Esophagus muscularis mucosa (tissue), 4 donors: ENCODE measurements at places on chromosomes 1 and 21. TPM values are rescaled to one million over a fixed set of nuclear protein-coding genes. Genes with fewer than 3 reads are reported as not detected.
A peak's percentile ranks its signal among the peaks of the same experiment; 100 is the strongest.

The LINGO4 gene
- not detected for total RNA-seq

- no peaks in the 10 kb centered on the region for H3K36me3 ChIP-seq
- no peaks in the 10 kb centered on the region for H3K27me3 ChIP-seq
- peaks cover 21% of the 10 kb centered on the region for H3K4me1 ChIP-seq
These were observed 63.6 kb upstream of the ERRFI1 start for GRCh38 chr1:8089535-8090228.

The TMPRSS2 gene
- total RNA-seq = 0.42 TPM

- no peak overlapping the region for H3K27ac ChIP-seq
- H3K4me1 ChIP-seq = peaks cover 12% of the 10 kb centered on the region
- no peak overlapping the region for H3K4me3 ChIP-seq
- H3K27me3 ChIP-seq = no peaks in the 10 kb centered on the region
- H3K36me3 ChIP-seq = no peaks in the 10 kb centered on the region
These were observed 10.3 kb upstream of the HMGCS2 start for GRCh38 chr1:119778886-119779560.

DNA sequence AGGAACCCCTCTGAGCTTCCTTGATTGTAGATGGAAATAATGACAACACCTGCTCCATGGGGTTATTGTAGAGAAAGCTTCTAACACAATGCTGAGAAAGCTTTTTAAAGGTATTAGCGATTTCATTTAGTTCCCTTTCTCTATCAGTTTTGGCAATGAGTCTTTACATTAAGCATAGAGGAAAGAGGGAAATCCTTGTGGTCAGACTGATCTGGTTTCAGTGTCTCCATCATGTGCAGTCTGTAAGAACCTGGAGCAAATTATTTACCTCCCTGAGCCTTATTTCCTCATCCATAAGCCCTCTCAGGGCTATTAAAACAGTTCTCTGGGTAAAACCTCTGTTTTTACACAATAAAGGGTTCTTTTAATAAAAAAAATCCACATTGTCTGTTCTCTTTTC lies 87.5 kb downstream of the FGGY start:
- H3K36me3 ChIP-seq = peaks cover 4% of the 10 kb centered on the region
- no peak overlapping the region for H3K4me3 ChIP-seq
- H3K27me3 ChIP-seq = no peaks in the 10 kb centered on the region
- H3K4me1 ChIP-seq = no peaks in the 10 kb centered on the region
- no peak for DNase-seq

- no peaks in the 10 kb centered on the region for H3K27me3 ChIP-seq
- no peaks in the 10 kb centered on the region for H3K4me1 ChIP-seq
- H3K27ac ChIP-seq = no peak overlapping the region
- no peak for DNase-seq
- no peak overlapping the region for H3K4me3 ChIP-seq
- no peaks in the 10 kb centered on the region for H3K36me3 ChIP-seq
These were observed 48.9 kb downstream of the C4BPA start for GRCh38 chr1:207152792-207153468.

- DNase-seq = no peak
- H3K36me3 ChIP-seq = no peaks in the 10 kb centered on the region
- H3K4me1 ChIP-seq = no peaks in the 10 kb centered on the region
These were observed 34.0 kb upstream of the BACE2 start for GRCh38 chr21:41133874-41134522.

The ANKRD45 gene
- total RNA-seq = not detected

The ADGRL4 gene
- 33.7 TPM for total RNA-seq

The EDEM3 gene
- total RNA-seq = 30.0 TPM

- DNase-seq = no peak
- H3K27me3 ChIP-seq = no peaks in the 10 kb centered on the region
- H3K36me3 ChIP-seq = peaks cover 22% of the 10 kb centered on the region
- H3K27ac ChIP-seq = peak overlapping the region; percentile 90
- peaks cover 81% of the 10 kb centered on the region for H3K4me1 ChIP-seq
These were observed 29.3 kb downstream of the SDC3 start for GRCh38 chr1:30879126-30879786.

DNA sequence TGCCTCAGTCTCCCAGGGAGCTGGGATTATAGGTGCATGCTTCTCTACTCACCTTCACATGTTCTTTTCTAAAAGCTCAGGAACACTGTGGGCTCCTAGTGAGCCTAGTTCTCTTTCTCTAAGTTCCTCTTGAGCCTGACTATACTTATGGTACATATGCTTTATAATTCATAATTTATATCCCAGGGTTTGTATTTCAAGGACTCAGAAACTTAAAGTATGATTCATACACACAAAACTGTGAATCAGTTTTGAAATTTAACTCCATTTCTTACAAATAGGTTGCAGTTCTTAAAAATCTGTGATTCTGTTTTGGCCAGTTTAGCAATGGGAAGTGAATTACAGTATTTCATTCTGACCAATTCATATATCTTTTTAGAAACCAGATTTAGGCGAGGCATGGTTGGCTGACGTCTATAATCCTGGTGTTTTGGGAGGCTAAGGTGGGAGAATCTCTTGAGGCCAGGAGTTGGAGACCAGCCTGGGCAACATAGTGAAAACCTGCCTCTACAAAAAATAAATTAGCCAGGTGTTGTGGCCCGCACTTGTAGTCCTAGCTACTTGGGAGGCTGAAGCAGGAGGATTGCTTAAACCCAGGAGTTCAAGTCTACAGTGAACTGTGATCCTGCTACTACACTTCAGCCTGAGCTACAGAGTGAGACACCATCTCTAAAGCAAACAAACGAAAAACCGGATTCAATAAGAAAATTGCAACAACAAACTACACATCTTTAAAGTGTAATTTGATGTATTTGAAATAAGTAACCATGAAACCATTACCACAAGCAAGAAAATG lies 15.6 kb downstream of the RASAL2 start:
- H3K27ac ChIP-seq = no peak overlapping the region
- no peaks in the 10 kb centered on the region for H3K27me3 ChIP-seq
- no peaks in the 10 kb centered on the region for H3K36me3 ChIP-seq
- no peak overlapping the region for H3K4me3 ChIP-seq

DNA sequence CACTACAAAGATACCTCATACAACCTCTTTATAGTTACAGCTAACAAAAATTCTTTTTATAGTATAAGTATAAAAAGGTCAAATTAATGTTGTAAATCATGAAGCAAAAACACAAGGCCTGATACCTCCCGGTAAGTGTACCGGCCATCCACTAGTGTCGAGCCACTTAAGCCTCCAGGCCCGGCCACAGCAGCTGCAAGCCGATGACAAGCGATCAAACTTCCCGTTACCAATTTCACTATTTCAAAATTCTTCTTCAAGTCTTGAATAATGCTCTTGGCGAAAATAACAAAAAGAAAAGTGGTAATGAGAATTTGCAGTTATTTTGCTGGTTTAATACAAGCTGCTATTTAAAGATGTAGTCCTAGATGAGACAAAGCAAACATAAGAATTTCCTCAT lies 67.6 kb downstream of the USP24 start:
- H3K27me3 ChIP-seq = no peaks in the 10 kb centered on the region
- H3K36me3 ChIP-seq = peaks cover 11% of the 10 kb centered on the region
- no peak overlapping the region for H3K4me3 ChIP-seq
- no peak for DNase-seq
- H3K4me1 ChIP-seq = peaks cover 9% of the 10 kb centered on the region

DNA sequence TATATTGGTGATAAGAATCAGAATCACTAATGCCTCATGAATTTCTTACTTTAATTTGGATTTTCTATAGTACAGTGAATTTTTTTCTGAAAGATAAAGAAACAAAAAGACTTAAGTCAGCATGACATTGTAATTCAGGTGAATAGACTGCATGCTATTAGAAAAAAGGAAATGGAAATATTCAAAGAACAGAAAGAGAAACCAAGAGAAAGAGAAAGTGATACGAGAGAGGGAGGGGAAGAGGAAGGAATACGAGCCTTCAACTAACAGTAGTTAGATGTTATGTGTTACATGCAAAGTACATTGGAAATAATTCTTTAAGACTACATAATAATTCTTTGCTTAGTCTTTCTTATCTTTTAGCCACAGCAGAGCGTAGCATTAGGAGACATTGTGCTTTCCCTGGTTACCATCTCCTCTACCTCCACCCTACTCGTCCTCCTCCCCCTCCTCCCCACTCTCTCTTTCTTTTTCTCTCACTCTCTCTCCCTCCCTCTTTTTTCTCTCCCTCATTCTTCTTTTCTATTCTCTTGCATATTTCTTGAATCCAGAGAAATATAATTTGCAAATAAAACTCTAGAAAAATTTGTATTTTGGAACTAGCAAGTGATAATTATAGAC lies 46.4 kb upstream of the ADGRL4 start:
- H3K4me3 ChIP-seq = peak overlapping the region; percentile 50
- H3K27ac ChIP-seq = no peak overlapping the region
- no peak for DNase-seq
- no peaks in the 10 kb centered on the region for H3K27me3 ChIP-seq
- H3K4me1 ChIP-seq = no peaks in the 10 kb centered on the region

The OR2L2 gene
- total RNA-seq = not detected

DNA sequence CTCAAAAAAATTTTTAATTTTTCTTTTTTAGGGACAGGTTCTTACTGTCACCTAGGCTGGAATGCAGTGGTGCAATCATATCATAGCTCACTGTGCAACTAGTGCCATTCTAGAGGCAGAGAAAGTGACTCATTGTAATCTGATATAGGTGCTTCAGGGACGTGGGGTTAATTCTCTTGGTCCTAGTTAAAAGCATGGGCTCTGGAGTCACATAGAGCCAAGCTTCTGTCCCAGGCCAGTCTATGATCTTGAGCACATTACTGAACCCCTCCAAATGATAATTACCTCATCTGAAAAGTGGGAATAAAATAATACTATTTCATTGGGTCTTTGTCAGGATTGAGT lies 1.1 kb upstream of the ADIPOR1 start:
- peaks cover 41% of the 10 kb centered on the region for H3K4me1 ChIP-seq
- peaks cover 31% of the 10 kb centered on the region for H3K36me3 ChIP-seq
- no peak overlapping the region for H3K4me3 ChIP-seq
- H3K27ac ChIP-seq = no peak overlapping the region

DNA sequence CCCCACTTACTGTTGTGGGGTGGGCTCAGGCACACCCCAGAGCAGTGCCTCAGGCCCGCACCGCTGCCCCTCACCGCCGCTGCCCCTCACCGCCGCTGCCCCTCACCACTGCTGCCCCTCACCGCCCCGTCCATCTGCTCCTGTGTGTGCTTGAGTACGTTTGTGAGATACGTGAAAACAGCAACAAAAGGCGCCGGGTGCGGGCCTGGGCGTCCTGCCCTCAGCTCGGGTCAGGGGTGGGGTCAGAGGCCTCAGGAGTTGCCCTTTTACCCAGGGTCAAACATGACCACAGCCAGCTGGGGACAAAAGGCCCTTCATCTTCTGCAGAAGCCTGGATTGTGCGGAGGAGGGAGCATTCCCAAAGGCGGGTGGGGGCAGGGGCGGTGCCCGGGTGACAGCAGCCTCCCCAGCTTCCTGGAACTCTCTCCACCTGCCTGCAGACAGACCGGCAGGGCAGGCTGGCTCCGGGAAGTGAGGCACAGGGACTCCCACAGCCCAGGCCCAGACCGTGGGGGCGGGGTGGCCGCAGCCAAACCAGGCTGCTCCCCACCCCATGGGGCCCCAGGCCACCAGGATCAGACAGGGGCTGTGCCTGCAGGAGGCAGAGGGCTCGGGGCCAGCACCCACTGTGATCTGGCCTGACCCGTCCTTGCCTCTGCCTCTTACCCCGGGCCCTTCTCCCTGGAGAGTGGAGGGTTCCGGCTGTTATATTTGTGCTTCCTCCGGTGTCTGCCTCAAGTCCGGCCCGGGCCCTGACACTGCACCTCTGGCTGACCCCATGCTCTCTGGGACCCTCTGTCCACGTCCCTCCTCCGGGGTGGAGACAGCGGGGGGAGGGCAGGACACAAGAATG lies 2.3 kb upstream of the VWA1 start:
- peak; percentile 94 for DNase-seq
- peaks cover 98% of the 10 kb centered on the region for H3K4me1 ChIP-seq
- no peaks in the 10 kb centered on the region for H3K36me3 ChIP-seq
- peak overlapping the region; percentile 77 for H3K4me3 ChIP-seq
- no peaks in the 10 kb centered on the region for H3K27me3 ChIP-seq

The RAB25 gene
- total RNA-seq = not detected

GRCh38 chr1:74474585-74474984 lies 37.8 kb downstream of the LRRC53 start:
- H3K4me3 ChIP-seq = no peak overlapping the region
- H3K4me1 ChIP-seq = peaks cover 18% of the 10 kb centered on the region
- no peaks in the 10 kb centered on the region for H3K27me3 ChIP-seq
- no peak overlapping the region for H3K27ac ChIP-seq
- DNase-seq = no peak

- peaks cover 13% of the 10 kb centered on the region for H3K4me1 ChIP-seq
- H3K27me3 ChIP-seq = no peaks in the 10 kb centered on the region
- no peak overlapping the region for H3K27ac ChIP-seq
These were observed 25.2 kb upstream of the TMEM200B start for GRCh38 chr1:29148656-29149491.

GRCh38 chr1:233844275-233844674 lies 60.2 kb upstream of the SLC35F3 start:
- DNase-seq = no peak
- no peaks in the 10 kb centered on the region for H3K36me3 ChIP-seq
- no peak overlapping the region for H3K4me3 ChIP-seq
- H3K27ac ChIP-seq = no peak overlapping the region

The ADAMTS5 gene
- 27.0 TPM for total RNA-seq

The NUP210L gene
- not detected for total RNA-seq

The TCEA3 gene
- total RNA-seq = 24.1 TPM

- no peaks in the 10 kb centered on the region for H3K27me3 ChIP-seq
- no peak for DNase-seq
- H3K36me3 ChIP-seq = no peaks in the 10 kb centered on the region
These were observed 183.6 kb upstream of the KIAA0040 start for GRCh38 chr1:175376194-175376593.

GRCh38 chr1:3896396-3897000 lies 3.6 kb downstream of the C1orf174 start:
- peaks cover 62% of the 10 kb centered on the region for H3K4me1 ChIP-seq
- no peak for DNase-seq
- H3K4me3 ChIP-seq = no peak overlapping the region
- no peaks in the 10 kb centered on the region for H3K27me3 ChIP-seq
- H3K36me3 ChIP-seq = peaks cover 2% of the 10 kb centered on the region
- H3K27ac ChIP-seq = peak overlapping the region; percentile 70

GRCh38 chr1:28139025-28139712 lies 37.3 kb downstream of the PTAFR start:
- no peaks in the 10 kb centered on the region for H3K4me1 ChIP-seq
- no peak overlapping the region for H3K27ac ChIP-seq

The NBPF6 gene
- total RNA-seq = not detected

- H3K27me3 ChIP-seq = no peaks in the 10 kb centered on the region
These were observed 186.4 kb upstream of the FAM78B start for GRCh38 chr1:166353213-166353612.
